Activated T-cell treated with anti-CD3 and anti-CD28 coated beads, Interleukin-2, amount 50 U/mL, for 72 hours (primary cell): ENCODE measurements at places on chromosomes 16 and 17. TPM values are rescaled to one million over a fixed set of nuclear protein-coding genes. Genes with fewer than 3 reads are reported as not detected.

DNA sequence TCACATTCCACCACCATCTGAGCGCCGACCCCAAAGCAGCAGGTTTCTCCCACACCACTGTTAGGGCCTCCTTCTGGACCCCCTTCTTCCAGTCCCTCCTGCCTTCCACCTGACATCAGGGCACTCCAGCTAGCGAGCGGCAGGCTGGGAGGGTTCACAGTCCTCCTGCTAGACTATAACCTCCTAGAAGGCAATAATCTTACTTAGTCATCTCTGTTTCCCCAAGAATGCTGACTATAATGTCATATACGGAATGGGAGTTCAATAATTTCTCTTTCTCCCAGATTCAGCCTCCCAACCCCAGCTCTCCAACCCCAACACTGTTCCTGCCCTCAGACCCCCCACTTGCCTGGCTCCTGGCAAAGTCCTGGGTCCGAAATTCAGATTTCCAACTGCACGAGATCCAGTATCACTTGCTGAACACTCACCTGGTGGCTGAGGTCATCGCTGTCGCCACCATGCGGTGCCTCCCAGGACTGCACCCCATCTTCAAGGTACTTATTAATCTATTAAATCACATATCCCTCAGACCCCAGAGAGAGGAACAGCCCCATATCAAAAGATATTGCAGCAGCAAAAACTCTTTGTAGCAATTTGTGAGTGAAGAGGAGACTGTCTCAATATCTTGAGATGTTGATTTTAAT is 5.6 kb downstream of the ALOX12 start:
- DNase-seq, result peak; percentile 49

DNA sequence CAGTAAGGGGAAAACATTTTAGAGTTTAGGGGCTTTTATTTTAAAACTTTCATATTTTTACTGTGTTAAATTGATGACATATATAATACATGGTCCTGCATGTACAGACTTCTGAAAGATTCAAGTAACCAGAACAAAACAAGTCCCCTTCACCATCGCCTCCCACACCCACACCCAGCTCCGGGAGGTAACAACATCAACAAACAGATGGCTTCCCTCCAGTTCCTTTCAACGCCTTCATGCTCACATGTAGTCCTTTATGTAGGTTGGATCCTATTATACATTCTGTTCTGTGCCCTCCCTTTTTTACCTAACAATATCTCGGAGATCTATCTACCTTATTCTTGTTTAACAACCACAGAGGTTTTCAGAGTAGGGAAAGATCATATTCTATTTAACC is 30.5 kb downstream of the GINS3 start:
- DNase-seq, result no peak

Gene PCGF2
- total RNA-seq, result 2.7 TPM

- no peak for DNase-seq
Observed at GRCh38 chr17:55167024-55167725, 97.6 kb upstream of the HLF start.
